ENCODE measurements at places on chromosomes 2 and 18. TPM values are rescaled to one million over a fixed set of nuclear protein-coding genes. Genes with fewer than 3 reads are reported as not detected.

The ZNG1B gene
- 16.3 TPM for total RNA-seq

The RPRM gene
- total RNA-seq: not detected

The HMSD gene
- not detected for total RNA-seq

The UGT1A10 gene
- total RNA-seq: 0.33 TPM

The ADAM23 gene
- 1.2 TPM for total RNA-seq

The PREPL gene
- total RNA-seq: 102 TPM

The SERPINB13 gene
- total RNA-seq: not detected

The RHOB gene
- 65.2 TPM for total RNA-seq

The LOXL3 gene
- 17.8 TPM for total RNA-seq

The ABCG5 gene
- not detected for total RNA-seq

The TSPYL6 gene
- not detected for total RNA-seq

The GALNT5 gene
- 3.1 TPM for total RNA-seq

The TMEFF2 gene
- 2.2 TPM for total RNA-seq

The IL1F10 gene
- total RNA-seq: not detected

All from MG63 (cell line).